ENCODE measurements at places on chromosomes 3 and 15.

GRCh38 chr3:5197470-5198312, 10.2 kb downstream of the EDEM1 start:
- DNase-seq: no peak

- no peak for DNase-seq
Observed at GRCh38 chr3:180321534-180321933, 280.4 kb upstream of the TTC14 start.

DNA sequence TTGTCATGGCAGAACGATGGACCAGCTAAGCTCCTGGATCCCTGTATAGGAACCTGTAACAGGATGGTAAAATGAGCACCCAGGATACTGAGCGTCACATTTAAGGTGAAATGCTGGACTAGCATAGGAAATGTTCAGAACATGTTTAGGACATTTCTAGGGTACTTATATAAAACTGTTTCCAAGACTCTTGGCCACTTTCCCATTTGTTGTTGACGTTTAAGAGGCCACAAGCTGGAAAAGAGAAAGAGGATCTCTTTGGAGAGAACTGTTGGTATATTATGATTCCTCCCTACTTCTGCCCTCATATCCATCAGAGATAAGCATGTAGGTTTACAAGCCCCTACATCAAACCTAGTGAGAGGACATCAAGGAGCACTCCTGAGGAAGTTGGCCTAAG, 57.5 kb downstream of the SCN11A start:
- DNase-seq: no peak

DNA sequence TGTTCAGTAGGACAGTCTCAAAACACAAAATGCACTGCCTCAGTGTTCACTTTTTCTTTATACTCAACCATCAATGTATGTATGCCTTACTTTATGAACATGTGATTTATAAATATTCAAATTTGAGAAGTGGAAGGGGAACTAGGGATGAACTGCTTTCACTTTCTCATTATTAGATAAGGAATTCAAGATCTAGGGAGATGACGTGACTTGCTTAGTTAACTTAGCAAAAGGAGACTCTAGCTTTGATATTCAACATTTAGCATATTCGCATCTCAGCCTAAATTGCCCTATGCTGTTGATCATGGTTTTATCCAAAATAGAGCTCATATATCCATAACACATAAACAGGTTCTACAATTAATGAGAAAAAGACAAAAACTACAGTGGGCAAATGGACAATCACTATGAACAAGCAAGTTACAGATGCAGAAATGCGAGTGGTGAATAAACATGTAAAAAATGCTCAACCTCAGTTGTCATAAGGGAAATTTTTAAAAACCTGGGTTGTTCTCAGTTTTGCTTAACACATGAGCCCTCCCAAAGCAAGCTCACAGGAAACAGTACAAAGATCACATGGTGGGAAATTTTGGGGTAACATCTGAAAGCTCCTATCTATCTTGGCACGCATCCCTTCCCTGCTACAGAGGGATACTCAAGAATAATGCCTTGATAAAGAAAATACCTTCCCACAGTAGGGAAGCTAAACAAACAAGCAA, 269.8 kb downstream of the THRB start:
- DNase-seq: no peak

DNA sequence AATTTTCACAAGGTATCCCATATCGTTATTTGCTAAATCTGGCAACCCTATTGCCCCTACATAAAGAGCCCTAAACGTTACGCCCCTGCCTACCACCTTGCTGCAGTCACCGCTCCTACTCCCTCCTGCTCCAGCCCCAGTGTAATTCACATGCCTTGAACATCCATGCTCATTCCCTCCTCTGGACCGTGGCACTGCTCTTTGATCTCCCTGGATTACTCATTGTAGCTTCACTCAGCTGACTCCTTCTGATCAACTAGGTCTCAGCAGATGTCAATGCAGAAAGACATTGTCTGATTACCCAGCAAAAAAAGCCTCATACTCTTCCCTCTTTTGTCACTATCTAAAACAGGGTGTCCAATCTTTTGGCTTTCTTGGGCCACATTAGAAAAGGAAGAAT, 40.7 kb upstream of the KBTBD8 start:
- no peak for DNase-seq

- no peak for DNase-seq
Observed at GRCh38 chr3:170418422-170419398, at the start of gene CLDN11. Gene CLDN11, plus strand, starts transcription at chr3:170418868. Its CDS starts 199 bp downstream, at chr3:170419067.

DNA sequence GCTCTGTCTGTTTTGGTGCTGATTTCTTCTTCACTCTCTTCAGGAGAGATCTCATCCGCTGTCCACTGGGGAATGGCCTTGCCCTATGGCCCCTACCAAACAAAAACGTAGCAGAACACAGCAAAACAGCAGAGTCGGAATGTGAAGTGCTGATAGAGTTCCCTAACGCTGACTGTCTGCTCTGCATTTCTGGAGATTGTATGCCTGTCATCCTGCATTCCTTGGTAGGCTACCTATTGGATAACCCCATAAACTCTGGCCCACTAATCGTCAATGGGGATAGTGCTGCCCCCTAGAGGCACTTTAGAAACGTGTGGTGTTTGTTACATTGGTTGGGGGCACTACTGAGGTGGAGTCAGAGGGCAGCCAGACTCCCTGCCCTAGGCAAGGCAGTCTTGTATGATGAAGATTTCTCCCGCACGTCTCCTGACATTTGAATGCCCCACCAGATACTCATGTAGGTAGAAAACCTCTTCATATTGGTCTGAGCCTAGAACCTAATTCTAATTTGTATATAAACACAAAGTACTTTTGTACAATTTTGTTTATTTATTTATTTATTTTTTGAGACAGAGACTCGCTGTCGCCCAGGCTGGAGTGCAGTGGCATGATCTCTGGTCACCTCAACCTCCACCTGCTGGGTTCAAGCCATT, 15.6 kb upstream of the MAGEF1 start:
- DNase-seq: no peak

- DNase-seq: no peak
Observed at GRCh38 chr3:188214442-188214841, 60.5 kb downstream of the LPP start.

- DNase-seq: no peak
Observed at GRCh38 chr3:37530047-37530697, 331.5 kb upstream of the CTDSPL start.

- no peak for DNase-seq
Observed at GRCh38 chr3:172646439-172647015, 64.3 kb downstream of the NCEH1 start.
